DND-41 (cell line): ENCODE measurements at places on chromosomes 5 and 9.

GRCh38 chr5:36252722-36253365 lies 11.1 kb upstream of the NADK2 start:
- peaks cover 9% of the 10 kb centered on the region for H3K27me3 ChIP-seq
- no peak for DNase-seq
- no peak overlapping the region for H3K4me3 ChIP-seq

DNA sequence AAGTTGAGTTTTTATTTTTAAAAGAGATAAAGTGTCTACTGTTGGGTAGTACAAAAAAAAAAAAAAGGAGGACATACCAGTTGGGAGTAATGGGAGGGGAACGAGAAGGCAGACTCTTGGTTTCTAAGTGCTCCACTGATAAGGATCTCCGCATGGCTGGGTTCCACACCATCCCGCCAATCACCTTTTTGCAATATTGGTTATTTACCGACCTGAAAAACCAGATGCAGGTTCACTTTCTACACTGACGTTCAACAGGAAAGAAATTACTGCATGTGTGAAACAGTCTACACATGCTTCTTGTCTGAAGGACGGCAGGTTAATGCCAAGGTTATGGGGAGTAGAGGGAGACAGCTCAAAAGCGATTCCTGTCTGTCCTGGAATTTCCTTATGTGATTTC lies 75.5 kb downstream of the PTPN3 start:
- peaks cover 46% of the 10 kb centered on the region for H3K4me1 ChIP-seq
- no peaks in the 10 kb centered on the region for H3K36me3 ChIP-seq
- no peak overlapping the region for H3K4me3 ChIP-seq
- no peak for DNase-seq
- no peaks in the 10 kb centered on the region for H3K27me3 ChIP-seq
- H3K27ac ChIP-seq: no peak overlapping the region

GRCh38 chr5:169706071-169706470 lies 69.0 kb downstream of the DOCK2 start:
- H3K4me3 ChIP-seq: no peak overlapping the region
- H3K36me3 ChIP-seq: peaks cover 97% of the 10 kb centered on the region
- no peak overlapping the region for H3K27ac ChIP-seq
- H3K4me1 ChIP-seq: no peaks in the 10 kb centered on the region
- H3K27me3 ChIP-seq: no peaks in the 10 kb centered on the region

GRCh38 chr5:122839731-122840130 lies 5.7 kb upstream of the SNX24 start:
- no peaks in the 10 kb centered on the region for H3K27me3 ChIP-seq
- no peaks in the 10 kb centered on the region for H3K36me3 ChIP-seq
- H3K4me1 ChIP-seq: no peaks in the 10 kb centered on the region
- no peak overlapping the region for H3K4me3 ChIP-seq

GRCh38 chr9:6686396-6686795 lies 40.9 kb upstream of the GLDC start:
- no peak overlapping the region for H3K4me3 ChIP-seq
- no peak overlapping the region for H3K27ac ChIP-seq
- no peaks in the 10 kb centered on the region for H3K27me3 ChIP-seq

DNA sequence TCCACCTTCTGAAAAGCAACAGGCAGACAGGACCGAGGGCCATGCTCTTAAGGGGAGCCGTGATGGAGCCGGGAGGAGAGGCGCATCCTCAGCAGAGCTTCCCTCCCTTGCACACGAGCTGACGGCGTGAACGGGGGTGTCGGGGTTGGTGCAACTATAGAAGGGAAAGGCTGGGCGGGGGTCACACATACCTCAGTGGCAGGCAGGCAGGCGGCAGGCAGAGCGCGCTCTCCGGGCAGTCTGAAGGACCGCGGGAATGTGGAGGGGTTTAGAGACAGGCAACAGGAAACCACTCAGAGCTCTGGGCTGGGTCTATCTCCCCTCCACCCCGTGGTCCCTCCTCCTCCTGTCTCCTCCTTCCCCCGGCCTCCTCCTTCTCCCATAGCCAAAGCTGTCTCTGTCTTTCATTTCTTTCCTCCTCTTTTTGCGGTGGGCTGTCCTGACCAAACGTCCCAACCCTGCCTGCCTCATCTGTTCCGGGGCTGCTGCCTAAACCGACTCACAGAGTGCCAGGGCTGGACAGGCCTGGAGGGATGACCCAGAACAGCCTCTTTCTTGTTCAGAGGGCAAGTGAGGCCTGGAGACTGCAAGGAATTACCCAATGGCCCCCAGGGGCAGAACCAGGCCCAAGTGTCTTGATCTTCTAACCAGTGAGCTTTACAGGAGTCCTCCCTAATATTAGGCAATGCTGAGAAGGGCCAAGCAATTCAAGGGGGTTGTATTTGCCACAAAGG lies at the start of gene SPARC:
Gene SPARC, minus strand, starts transcription at position 242 of the 734 bp plus-strand sequence. CDS start 10,727 bp downstream, outside the sequence.
- H3K27me3 ChIP-seq: peaks cover 27% of the 10 kb centered on the region
- peaks cover 18% of the 10 kb centered on the region for H3K4me1 ChIP-seq
- H3K4me3 ChIP-seq: peak within 1 kb of the TSS; percentile 57
- peak; percentile 73 for DNase-seq

DNA sequence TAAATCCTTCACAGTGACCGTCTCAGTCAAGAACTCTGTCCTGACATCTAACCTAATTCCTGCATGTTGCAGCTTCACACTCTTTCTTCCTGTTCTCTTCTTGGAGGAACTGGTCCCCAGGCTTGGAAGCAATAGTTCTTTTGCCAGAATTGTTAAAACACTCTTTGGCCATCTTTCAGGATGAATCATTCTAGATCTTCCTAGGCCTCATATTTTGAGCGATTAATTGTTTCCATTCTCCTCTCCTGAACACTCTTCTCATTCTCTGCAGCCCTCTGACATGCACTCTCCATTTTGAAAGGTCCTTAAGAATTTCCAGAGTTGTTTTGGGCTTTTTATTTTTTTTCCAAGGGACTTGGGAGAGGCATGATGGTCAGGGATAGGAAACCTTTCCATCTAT lies 85.8 kb downstream of the FAM114A2 start:
- no peaks in the 10 kb centered on the region for H3K4me1 ChIP-seq
- no peaks in the 10 kb centered on the region for H3K36me3 ChIP-seq
- H3K27me3 ChIP-seq: peaks cover 5% of the 10 kb centered on the region
- no peak overlapping the region for H3K27ac ChIP-seq
- H3K4me3 ChIP-seq: no peak overlapping the region
- DNase-seq: no peak
